ACHN (cell line): ENCODE measurements at places on chromosomes 3 and 15.

DNA sequence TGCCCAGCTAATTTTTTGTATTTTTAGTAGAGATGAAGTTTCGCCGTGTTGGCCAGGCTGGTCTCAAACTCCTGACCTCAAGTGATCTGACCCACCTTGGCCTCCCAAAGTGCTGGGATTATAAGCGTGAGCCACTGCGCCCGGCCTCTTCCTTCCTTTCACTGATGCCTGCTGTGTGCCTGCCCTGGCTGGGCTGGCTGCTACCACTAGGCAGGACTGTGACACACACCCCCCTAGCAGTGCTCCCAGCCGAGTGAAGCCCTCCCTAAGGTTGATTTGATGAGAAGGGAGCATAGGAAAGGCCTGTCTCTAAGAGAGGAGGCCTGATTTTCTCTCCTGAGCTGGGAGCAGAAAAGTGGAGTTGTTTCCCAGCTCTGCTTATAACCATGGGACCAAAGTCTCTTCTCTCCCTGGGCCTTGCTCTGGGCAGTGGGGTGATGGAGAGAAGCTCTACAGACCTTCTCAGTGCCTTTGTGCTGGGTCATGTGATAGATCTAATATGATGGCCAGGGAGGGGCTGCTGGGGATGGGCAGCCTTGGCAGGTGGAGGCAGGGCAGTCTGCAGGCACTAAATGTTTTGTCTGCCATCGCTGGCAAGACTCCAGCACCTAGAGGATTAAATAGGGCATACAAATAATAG lies 20.1 kb upstream of the SFMBT1 start:
- DNase-seq = no peak

GRCh38 chr3:13533885-13534301 lies 15.0 kb upstream of the FBLN2 start:
- no peak for DNase-seq

GRCh38 chr15:37903919-37904625 lies 30.4 kb upstream of the TMCO5A start:
- no peak for DNase-seq

GRCh38 chr15:60889006-60889405 lies 340.1 kb downstream of the RORA start:
- no peak for DNase-seq

DNA sequence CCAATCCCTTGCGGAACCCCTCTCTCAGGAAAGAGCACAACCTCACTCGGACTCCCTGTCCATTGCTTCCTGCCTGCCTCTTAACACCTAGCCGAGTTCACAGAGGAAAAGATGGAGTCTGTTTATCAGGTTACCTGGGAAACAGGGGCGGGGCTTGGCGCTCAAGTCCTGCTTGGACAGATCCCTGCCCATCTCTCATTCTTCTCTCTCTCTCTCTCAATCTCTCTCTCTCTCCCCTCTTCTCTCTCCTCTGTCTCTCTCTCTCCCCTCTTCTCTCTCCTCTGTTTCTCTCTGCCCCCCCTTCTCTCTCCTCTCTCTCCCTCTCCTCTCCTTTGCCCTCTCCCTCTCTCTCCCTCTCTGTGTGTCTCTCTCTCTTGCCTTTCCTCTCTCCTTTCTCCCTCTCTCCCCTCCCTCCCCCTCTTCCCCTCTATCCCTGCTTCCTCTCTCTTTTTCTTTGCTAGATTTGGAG lies at the start of gene EFHB:
EFHB (minus strand) TSS at position 120 of the 469 bp plus-strand sequence. CDS start 199 bp downstream, outside the sequence.
- DNase-seq = no peak

GRCh38 chr3:115512565-115513415 lies 110.5 kb upstream of the GAP43 start:
- peak; percentile 1 for DNase-seq

DNA sequence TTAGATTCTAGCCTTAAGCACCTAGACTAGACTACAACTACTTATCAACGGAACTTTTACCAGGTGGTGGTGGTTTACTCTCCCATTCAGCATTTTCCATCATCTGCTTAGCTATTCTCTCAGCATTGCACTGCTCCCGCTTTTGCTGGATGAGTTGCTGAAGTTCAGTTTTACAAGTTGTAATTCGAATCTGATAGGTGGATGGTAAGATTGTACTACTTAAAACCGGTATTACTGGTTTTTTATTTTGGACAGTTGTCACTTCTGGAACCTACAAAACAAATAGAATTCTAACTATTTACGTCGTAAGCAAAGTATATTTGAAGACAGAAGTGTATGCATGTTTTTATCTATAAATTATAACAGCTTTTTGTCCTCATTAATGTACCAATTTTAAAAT lies 41.1 kb downstream of the PIK3R4 start:
- DNase-seq = no peak

DNA sequence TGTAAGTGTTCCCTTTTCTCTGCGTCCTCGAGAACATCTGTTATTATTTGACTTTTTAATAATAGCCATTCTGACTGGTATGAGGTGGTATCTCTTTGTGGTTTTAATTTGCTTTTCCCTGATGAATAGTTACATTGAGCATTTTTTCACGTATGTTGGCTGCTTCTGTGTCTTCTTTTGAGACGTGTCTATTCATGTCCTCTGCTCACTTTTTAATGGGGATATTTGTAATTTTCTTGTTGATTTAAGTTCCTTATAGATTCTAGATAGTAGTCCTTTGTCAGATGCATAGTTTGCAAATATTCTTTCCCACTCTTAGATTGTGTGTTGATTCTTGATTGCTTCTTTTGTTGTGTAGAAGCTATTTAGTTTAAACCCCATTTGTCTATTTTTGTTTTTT lies 179.2 kb downstream of the DOCK3 start:
- no peak for DNase-seq
